ENCODE measurements at places on chromosomes 3 and 15.
A peak's percentile ranks its signal among the peaks of the same experiment; 100 is the strongest.

- no peak for DNase-seq
Observed at GRCh38 chr3:173708191-173708590, 310.6 kb downstream of the NLGN1 start.

GRCh38 chr3:172138193-172138537 is 98.8 kb downstream of the FNDC3B start:
- DNase-seq = no peak

GRCh38 chr15:93105485-93105884 is 16.5 kb upstream of the RGMA start:
- DNase-seq = no peak

- peak; percentile 67 for DNase-seq
Observed at GRCh38 chr3:125051715-125052581, 3.8 kb downstream of the HEG1 start.

DNA sequence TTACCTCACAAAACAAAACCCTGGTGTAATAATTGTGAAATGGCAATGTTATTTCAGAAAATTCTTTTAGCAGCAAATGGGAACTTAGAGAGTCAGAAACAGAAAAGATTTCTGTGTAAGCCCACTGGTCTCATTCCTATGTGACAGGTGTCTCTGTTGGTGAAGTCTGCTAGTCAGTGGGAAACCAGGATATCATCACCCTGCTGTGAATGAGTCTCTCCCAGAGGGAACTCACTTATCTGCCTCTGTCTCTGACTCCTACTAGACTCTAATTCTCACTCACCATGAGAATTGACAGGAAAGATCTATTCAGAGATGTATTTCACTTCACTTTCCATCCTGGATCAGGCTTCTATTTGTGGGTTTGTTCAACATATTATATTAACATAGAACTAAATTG is 266.0 kb downstream of the EPHA3 start:
- no peak for DNase-seq

DNA sequence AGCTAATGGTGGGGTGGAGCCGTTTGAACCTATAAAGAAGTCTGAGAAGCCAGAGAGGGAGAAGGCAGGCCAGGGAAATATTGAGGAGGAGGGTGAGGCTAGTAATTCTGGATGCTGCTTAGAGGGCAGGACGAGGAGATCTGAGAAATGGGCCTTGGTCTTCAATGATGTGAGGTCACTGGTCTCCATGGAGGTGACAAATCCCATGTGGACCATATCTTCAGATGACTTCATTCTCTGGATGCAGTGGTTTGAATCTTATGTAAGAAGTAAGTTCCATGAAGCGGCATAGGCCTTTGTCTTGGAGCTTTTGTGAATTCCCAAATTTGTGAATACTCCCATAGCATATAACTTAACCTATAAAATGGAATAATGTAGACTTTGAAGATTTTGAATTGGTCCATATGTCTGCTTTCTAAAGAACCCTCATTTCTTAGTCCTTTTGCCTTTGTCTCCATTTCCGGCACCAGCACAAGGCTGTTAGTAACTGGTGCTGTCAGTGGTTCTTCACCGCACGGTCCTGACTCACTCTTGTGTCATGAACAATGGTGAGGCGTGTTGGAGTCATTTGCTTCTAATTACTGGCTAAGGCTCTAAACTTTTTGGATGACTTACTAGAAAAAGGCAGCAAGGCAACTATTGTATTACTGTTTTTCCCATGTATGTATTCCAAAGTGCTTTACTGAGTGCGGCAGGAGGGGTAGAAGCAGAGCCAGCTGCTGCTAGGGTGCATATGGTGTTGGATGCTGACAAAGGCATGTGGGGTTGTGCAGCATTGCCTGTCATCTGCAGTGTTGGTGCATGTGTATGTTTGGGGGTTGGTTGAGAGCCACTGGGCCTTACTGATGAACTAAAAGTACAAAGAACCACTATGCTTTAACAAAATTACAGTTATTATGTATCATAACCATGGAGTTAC is 279.3 kb upstream of the C2CD4B start:
- DNase-seq = no peak

DNA sequence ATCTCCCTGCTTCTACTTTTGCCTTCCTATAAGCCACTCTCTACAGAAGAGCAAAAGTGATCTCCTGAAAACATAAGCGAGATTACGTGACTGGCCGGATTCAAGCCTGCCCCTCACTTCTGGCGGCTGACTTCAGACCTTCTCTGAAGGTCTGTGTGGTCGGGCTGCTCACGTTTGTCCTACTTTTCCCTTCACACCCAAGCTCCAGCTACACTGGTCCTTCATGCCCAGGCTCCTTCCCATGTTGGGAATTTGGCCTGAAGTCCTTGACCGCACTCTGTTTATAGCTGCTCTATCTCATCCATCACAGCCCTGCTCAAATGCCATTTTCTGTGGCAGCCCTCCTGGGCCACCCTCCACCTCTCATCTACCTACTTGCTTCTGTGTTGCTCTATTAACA is 6.7 kb upstream of the PLA2G4E start:
- DNase-seq = no peak

DNA sequence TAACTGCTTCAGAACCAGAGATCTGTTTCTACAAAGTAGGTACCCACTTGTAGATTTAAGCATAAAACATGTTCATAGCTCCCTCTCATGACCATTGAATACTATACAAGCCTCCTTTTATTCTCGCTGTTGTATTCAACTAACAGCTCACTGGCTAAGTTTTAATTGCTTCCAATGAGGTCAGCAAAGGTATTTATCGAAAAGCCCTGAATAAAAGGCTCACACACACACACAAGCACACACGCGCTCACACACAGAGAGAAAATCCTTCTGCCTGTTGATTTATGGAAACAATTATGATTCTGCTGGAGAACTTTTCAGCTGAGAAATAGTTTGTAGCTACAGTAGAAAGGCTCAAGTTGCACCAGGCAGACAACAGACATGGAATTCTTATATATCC is at the start of gene FGF7:
Gene FGF7, plus strand, starts transcription at position 222 of the 400 bp plus-strand sequence. CDS start 1,056 bp downstream, outside the sequence.
- DNase-seq = no peak

GRCh38 chr3:24582431-24583403 is 88.1 kb upstream of the THRB start:
- DNase-seq = no peak

DNA sequence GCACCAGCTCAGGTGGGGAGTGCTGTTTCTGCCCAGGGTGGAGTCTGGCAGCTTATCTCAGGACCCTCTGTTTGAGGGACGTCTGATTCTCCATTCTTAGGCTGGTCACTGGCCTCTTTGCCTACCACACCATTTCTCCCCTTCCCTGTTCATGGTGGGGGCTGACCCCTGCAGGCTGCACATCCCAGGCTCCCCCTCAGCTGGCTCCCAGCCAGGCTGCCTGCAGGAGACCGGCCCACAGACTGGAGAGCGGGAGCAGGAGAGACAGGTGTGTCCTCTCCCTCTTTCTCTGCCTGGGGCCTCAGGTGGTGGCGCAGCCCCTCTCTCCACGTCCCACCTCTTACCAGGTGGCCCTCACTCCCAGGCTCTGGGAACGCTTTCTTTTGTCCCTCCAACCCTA is 60.8 kb downstream of the RAB11A start:
- DNase-seq = no peak

DNA sequence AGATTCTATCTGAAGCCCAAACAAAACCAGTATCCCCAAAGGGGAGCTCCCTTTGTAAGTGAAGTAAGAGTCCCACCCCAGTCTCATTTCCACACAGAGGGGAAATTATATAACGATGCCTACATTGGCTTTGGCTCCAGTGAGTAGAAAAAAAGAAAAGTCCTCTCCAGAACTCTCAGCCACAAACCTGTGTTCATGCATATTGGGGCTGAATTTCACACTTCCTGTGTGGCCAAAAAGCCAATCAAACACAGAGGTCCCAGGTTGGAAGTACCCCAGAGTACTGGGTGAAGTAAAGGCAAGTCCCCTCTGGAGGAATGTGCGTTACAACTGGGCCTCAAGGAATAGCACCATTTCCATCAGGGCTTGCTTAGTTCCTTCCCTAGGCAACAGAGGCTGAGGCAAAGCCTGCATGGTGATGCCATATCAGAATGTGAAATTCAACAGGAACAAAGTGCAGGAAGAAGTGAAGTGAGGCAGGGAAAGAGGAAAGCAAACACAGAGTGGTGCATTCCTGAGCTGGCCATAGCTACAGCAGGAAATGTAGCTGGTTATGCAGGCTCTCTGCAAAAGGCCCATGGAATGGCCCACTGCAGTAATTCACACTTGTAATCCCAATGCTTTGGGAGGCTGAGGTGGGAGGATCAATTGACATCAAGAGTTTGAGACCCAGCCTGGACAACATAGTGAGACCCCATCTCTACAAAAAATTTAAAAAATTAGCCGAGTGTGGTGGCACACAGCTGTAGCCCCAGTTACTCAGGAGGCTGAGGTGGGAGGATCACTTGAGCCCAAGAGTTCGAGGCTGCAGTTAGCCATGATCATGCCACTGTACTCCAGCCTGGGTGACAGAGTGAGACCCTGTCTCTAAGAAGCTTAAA is 16.6 kb upstream of the CX3CR1 start:
- DNase-seq = no peak

DNA sequence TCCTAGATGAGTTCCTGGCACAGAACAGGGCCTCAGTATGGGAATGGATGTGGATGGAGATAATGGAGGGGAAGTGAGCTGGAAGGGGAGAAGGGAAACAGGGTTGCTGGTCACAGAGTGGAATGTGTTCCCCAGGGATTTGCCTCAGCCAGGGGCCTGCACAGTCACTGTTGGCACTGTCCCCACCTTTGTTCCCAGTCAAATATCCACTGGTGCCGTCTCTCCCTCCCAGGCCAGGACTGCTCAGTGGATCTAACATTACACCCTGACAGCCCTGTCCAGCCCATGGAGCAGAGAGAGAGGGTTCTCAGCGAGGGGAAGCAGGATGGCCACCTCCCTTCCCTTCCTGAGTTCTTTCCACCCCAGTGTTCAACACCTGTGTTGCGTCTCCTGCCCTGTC is 1.5 kb upstream of the PPP1R2 start:
- DNase-seq = no peak

DNA sequence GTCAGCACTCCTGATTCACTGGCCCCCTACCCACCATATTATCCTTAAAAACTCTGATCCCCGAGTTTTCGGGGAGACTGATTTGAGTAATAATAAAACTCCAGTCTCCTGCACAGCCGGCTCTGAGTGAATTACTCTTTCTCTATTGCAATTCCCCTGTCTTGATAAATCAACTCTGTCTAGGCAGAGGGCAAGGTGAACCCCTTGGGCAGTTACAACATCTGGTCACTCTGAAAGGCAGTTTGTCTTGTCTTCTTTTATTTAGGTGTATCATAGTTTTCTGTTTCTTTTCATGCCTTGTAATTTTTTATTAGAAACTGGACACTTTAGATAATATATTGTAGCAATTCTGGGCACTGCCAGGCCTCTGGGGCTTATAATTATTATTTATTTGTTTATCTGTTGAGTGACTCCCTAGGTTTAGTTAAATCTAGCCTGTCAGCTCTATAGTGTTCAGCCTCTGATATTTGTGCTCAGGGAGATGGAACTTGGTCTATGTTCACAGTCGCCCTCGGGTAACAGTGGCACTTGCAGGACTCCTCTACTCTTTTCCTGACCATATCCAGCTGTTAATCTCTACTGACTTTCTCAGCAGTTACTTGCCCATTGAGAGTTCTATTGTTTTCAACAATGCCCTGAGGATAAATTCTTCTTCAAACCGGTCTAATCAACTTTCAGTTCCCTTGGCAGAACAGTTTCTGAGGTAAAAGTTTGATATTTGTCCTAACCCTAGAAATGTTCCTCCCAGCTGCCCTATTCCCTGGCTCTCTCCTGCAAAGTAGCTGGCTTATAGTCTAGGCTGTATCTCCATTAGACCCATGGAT is 15.5 kb upstream of the PLAAT1 start:
- no peak for DNase-seq

DNA sequence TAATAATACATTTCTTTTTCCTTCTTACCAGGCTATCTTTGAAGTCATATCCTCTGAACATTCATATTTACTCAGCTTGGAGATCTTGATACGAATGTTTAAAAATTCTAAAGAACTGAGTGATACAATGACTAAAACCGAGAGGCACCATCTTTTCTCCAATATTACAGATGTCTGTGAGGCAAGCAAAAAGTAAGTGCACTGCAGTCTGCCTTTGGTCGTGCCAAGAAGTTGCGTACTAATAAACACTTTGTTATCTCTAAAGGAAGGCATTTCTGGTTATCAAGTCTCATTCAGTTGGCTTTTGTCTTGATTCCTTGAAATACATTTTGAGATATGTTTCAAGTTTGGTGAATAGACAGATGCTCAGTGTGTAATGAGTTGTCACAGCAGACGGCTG is 31.6 kb downstream of the ARHGEF26 start:
- no peak for DNase-seq

DNA sequence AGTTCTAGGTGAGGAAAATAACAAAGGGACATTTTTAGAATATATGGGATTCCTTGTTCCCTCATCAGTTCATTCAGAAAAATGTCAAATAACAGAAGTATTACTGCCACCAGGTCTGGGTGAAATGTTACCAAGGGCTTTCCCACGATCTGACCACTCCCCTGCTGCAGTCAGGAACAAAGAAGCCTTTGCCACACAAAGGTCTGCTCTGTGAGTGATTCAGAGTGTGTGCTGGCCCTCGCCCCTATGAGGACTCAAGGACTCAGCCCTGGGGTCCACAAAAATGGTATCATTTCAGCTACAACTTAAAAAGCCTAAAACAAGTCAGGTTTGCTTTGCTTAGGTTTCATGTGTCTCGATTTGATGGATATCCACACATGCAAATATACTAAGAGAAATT is 5.0 kb downstream of the MKRN3 start:
- no peak for DNase-seq

DNA sequence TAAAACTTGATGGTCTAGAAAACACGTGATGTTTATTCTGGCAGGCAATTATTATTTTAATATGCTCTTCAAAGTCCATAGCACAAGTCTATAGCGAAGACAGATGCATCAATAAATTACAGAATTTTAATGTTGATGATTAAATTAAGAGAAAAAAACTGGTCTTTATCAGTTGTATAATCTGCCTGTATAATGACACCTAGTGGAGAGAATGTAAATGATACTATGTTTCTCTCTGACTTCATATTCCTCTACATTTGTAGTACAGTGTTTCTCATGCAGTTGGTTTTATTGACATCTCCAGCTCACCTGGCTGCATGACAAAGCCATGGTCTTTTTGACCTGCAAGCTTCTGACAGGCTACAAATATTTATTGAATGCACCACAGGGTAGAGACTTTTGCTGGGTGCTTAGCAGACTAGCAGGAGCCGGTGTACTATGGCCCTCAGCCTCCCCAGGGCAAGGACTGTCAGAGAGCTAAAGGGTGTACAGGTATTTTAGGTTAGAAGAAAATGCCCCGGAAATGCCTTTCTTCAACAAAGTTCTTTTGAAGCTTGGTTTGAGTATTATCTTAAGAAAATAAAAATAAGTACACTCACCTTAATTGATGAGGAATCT is 289.9 kb downstream of the GAP43 start:
- no peak for DNase-seq

Measured in activated CD8-positive, alpha-beta memory T cell treated with anti-CD3 and anti-CD28 coated beads for 4 hours (primary cell).